ENCODE measurements at places on chromosomes 11 and 22. TPM values are rescaled to one million over a fixed set of nuclear protein-coding genes. Genes with fewer than 3 reads are reported as not detected.

DNA sequence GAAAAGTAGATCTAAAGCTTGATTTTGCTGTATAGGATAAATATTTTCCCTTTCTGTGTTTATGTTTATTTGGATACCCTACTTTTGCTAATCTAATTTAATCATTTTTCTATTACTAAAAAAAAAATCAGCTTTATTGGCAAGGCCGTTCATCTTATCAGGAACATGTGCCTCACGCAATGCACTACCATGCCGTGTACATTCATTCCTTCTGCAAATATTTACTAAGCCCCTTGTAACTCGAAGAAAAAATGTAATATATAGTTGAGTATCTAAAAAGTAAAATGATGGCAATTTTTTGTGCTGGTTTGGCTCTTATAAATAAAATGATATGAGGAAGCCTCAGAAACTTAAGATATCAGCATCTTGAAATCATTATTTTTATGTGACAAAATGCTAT is 8.9 kb downstream of the UVRAG start:
- DNase-seq: no peak

- DNase-seq: no peak
Measured at GRCh38 chr11:99015634-99016454, 4.9 kb upstream of the CNTN5 start.

DNA sequence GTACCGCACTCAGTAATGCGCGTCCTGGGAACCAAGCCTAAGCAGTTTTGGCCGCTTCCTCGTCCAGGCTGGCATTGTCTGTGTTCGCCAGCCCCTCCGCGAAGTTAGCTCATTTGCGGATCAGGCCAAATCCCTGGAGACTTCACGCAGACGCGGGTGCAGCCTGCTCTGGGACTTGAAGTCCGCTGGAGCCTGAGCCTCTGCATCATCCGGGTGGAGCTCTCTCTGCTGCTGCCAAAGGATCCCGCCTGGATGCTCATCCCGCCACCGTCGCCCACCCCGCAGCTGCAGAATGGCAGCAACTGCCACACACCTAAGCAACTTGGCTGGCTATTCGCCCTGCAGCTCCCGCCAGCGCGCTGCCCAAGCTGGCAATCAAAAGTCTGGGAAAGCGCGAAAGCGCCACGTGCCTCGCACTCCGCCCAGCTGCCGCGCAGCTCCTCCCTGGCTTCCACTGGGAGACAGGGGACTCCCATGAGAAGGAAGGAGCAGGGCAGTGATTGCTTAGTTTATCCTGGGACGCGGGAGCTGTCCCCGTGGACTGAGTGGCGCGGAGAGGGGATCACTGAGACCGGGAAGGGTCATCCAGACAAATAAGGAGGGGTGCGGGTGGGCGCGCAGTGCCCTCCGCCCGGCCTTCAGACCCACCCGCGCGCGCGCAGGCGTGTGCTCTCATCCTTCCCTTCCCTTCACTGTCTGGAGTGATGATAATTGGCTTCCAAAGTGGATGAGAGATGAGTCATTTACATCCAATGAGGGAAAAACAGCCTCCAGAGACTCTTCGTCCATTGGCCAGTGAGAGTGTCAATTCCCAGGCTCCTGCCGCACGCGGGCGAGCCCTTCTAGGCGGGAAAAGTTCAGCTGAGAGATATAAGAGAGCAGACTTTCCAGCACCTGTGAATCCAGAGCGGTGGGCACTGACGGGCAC is 23.2 kb upstream of the GLYATL1B start:
- no peak for DNase-seq

DNA sequence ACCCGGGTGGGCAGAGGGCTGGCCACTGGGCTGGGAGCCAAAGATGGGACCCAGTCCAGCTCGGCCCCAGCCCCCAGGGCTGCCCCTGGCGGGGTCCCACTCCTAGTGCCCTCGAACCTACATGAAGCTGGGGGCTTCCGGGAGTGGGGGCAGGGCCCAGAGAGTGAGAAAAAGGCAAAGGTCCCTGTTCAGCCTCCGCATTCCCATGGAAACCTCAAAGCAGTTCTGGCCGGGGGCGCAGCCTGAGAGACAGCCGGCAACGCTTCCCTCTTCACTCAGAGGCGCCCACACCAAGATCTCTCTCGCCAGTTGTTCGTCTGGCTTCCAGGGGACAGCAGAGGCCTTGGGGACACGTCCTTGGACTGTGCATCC is 22.4 kb upstream of the ARHGAP8 start:
- DNase-seq: no peak

- DNase-seq: no peak
Measured at GRCh38 chr11:119263352-119263940, 53.5 kb downstream of the MCAM start.

GRM5 gene
- not detected for total RNA-seq

DNA sequence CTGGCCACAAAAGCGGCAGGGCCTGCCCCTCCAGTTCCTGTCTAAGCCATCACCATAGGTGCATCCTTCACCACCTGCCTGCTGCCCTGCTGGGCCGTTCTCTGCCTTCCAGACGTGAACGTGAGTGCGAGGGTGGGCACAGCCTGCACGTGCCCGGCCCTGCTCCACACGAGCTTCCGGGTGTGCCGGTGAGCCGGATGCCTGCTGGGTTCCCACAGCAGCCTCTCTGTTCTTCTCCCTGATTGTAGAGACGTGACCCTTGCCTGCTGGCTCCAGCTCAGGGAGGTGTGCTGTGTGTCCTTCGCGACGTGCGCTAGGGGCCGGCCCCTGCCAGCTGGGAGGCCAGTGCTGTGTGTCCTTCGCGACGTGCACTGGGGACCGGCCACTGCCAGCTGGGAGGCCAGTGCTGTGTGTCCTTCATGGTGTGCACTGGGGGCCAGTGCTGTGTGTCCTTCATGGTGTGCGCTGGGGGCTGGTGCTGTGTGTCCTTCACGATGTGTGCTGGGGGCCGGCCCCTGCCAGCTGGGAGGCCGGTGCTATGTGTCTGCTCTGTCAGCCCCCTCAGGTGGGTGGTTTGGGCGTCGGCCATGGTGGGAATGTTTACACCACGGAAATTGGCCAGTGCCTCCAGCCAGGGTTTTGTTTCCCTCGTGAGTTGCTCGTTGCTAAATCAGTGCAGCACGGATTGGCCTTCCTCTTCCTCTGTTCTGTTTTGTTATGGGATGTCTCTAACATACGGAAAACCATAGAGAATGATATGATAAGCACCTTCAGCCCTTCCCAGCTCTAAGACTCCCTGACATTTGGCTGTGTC is 35.4 kb upstream of the BRSK2 start:
- DNase-seq: no peak

NUDT8 gene
- total RNA-seq: 19.6 TPM

- no peak for DNase-seq
Measured at GRCh38 chr11:79189055-79189454, 251.8 kb downstream of the TENM4 start.

CLTCL1 gene
- 2.1 TPM for total RNA-seq

DNA sequence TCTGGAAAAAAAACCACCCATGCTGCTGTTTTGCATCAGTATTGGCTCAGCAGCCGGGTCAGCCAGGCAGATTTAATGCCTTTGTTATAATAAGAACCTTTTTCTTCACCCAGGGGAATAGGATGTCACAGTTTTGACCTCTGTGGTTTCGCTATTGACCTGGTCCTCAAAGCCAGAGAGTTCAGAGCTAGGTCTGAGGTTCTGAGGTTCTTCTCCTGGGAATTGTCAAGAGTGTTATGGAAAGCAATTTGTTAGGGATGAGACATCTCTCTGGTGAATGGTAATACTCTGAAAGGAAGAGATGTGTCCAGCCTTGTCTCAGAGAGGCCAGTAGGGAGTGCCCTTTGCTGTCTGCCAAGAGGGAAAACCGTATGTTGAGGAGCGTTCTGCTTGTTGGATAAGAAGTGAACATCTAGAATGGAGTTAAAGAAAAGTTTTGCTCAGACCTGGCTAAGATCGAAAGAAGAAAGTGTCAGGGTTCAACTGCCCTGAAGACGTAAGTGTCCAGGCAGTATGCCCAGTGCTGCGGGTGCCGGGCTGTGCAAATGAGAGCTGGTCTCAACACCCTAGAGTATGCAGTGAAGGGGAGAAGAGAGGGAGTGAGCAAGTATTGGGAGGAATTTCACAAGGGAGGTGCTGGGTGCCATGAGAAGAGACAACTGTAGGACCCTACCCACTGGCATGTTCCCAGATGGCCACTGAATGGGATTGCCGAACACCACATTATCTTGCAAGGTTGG is 150.9 kb upstream of the TTC12 start:
- no peak for DNase-seq

PRODH gene
- 0.76 TPM for total RNA-seq

SYCE3 gene
- total RNA-seq: 1.7 TPM

- DNase-seq: no peak
Measured at GRCh38 chr11:78929207-78929905, 354.7 kb upstream of the NARS2 start.

DNA sequence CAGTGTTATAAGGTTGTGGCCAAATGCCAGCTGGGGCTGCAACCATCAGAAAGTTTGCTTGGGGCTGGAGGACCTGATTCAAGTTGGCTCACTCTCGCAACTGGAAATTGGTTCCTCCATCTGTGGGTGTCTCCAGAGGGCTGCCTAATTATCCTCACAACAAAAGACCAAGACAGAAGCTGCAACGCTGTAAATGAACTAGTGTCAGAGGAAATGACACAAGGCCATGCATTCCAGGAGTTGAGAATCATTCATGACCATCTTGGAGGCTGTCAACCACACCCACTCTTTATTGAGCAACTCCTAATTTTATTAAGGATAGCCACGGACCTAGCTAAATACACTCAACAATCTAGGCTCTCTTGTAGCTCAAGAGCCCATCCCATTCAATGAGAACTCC is 1060.8 kb downstream of the OPCML start:
- no peak for DNase-seq

- no peak for DNase-seq
Measured at GRCh38 chr22:17699696-17700340, 61.3 kb downstream of the BCL2L13 start.

TOMM22 gene
- 65.4 TPM for total RNA-seq

DNA sequence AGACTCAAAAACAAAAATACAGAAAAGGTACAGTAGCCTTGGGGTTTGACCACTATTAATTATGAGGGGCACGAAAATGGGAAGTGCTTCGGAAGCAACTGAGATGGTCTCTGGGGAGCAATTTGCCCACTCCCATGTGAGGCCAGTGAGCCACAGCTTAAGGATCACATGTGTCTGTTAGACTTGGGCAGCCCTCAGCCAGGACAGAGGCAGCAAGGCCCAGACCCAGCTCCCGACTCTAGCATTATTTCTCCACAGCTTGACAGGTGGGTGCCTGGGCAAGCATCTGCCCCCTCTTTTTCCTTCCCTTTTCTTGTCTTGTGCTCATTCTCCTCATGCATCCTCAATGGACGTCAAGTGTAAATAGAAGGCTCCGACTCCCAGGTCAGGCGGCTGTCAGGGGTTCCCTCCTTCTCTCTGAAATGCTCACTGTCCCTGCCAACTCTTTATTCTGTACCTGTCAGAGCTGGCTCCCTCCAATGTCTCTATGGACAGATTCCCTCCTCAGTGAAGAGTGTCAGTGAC is 137.0 kb upstream of the RCN1 start:
- no peak for DNase-seq

DNA sequence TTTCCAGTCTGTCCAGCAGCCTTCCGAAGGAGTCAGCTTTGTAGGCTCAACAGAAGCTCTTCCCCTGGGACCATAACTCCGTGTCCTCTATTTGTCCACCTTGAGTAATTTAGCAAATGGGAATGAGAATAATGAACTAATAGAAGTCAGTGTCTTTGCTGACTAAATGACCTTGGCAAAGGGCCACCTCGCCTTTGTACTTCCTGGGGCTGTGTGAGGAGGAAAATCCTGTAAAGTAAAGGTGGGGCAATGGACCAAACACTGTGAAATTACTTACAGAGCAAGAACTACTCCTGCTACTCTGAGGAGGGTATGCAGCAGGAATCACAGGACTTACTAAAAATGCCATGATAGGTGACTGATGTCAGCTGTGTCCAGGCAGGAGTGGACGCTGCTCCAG is 36.2 kb upstream of the CSNK2A3 start:
- DNase-seq: no peak

DNA sequence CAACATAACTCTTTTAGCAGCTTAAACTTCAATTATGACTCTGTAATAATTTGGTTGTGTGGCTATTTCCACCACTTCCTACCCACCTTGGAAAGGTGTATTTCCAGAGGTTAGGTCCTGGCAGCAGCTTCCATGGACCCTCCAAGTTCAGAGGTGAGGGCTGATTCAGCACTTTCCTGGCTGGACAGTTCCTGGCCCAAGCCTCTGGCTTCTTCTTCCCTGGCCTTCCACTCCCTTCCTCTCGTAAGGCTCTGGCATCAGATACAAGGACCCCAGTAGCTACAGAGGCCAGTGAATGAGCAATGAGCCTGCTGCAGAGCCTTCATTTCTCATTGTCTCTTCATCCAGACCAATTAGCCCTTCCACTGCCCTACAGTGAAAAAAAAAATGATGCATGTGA is 98.1 kb upstream of the KIRREL3 start:
- no peak for DNase-seq

DNA sequence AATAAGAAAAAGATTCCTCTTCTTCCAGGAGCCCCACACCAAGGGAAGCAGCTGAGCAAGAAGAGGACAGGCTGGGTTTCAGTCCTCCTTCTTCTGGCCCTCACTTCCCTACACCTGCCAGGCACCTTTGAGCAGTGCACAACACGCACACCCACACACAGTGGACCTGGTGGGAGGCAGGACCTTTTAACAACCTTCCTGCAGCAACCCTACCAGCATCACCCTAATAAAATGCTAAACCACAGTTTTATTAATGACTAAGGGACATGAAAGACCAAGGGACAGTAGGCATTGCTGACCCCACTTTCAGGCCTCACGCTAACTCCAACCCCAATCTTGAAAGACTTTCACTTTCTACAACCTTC is 12.2 kb downstream of the ARAP1 start:
- DNase-seq: no peak

- no peak for DNase-seq
Measured at GRCh38 chr11:125807909-125808308, 20.0 kb downstream of the PATE3 start.

- no peak for DNase-seq
Measured at GRCh38 chr22:31062566-31063230, 18.4 kb upstream of the SMTN start.

DNA sequence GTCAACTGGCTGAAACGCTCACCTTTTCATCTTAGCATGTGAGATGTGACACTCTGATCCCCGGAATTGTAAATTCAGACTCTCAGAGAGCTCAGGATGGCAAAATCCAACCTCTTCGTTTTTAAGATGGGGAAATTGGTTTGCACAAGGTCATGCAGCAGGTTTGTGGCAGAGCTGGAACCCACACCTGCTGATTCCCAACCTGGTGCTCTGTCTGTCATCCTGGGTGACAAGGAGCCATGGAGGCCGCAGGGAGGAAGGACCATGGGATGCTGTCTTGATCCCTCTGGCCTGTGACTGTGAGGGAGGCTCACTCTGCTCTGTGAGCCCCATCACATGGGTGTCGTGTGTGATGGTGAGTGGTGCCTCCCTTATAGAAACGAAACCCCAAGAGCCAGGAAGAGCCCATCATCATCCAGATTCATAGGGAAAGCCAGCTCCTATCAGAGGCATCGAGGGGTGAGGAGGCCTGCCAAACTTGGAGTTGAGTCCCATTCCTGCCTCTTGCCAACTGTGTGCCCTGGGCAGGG is 87.4 kb upstream of the SYT13 start:
- DNase-seq: no peak

Measured in activated T-cell treated with anti-CD3 and anti-CD28 coated beads, Interleukin-2, amount 50 U/mL, for 72 hours (primary cell).